ENCODE measurements at places on chromosomes 13 and 19.

GRCh38 chr19:1575323-1576241 lies 7.5 kb upstream of the MEX3D start:
- no peak for DNase-seq

DNA sequence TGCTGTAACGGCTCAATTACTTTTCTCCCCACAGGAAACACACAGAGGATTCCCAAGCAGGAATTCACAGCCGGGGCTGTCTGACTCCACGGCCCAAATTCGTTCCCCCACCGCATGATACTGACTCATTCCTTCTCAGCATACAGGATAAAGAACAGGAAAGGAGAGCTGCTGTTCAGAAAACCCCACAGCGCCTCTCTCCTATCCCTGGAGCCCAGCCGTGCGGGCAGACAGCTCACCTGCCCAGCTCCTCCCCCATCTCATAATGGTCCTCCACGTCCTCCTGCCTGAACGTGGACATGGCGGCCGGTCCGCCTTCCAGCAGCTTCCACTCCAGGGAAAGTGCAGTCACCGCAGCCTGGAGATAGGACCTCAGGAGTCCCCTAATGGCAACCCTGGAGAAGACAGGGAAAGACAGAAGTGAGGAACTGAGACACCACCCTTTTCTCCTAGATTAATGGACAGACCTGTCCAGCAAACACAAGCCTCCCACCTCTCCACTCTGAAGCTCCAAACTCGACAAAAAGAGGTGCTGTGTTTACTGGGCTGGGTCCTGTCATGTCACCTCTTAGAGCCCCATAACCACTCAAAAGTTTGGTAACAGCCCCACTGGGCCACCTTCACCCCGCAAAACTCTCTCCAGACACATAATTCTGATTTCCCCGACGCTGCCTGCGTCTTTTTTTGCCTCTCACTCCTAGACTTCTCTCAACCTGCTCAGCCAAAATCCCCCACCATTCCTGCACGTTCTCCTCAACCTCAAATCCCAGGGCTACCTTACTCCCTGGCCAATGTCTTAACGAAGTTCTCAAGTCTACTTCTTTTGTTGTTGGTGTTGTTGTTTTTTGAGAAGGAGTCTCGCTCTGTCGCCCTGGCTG lies 1.2 kb downstream of the DAPK3 start:
- no peak for DNase-seq

GRCh38 chr19:55635334-55635717 lies 5.5 kb upstream of the ZNF580 start:
- DNase-seq = no peak

- DNase-seq = no peak
Observed at GRCh38 chr13:88112526-88112925, 441.4 kb downstream of the SLITRK5 start.

DNA sequence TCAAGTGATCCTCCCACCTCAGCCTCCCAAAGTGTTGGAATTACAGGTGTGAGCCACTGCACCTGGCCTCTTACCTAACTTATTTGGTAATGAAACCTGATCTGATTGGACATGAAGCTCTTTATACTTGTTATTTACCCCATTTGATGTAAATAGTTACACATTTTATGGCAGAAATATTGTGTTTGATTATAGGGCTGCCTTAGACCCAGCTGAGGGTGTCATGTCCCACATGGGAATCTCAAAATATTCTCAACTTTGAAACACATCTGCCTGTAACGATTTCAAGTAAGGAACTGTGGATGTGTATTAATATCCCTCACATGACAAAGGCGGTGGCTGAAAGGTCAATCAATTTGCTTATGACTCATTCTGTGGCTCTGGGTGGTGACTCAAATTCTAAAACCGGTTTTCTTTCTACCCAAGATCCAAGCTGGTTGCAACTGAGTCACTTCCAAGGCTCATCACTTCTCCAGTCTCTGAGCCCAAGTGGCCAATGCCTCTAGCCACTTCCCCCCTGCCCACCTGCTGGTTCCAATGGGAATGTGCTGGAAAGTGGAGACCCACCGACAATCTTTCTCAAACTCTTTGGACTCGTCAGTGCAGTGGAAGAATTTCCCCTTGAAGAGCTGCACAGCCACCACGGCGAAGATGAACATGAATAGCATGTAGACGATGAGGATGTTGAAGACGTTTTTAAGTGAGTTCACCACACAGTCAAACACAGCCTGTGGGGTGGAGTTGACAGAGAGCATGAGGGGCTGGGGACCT lies 110.9 kb downstream of the IER2 start:
- no peak for DNase-seq

DNA sequence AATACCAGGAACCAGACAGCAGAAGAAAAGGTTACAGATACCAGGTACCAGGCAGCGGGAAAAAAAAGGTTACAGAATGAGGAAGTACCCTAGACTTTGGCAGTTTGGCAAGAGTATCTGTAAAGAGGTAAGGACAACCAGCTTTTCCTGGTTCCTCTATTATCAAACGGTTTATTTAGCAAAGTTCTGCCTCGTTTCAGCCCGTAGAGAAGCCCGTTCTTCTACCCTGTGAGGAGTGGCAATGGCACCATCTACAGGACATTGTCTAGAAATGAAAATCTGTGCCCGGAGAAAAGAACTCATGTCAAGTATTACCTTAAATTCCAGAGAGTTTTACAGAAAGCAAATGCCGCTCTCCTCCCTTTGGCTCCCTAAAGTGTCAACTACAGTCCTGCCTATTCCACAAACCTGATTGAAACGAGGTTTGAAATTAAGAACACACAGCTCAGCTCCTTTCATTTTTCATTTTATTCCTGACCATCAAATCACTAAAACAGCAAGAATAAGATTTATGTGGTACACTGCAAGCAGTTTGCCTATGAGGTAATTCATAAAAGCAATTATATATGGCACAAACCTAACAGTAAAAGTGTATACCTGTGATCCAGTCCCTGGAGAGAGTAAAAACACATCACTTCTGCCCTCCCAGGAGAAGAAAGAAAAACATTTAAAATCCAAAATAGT lies 226.3 kb downstream of the SLC7A1 start:
- no peak for DNase-seq

DNA sequence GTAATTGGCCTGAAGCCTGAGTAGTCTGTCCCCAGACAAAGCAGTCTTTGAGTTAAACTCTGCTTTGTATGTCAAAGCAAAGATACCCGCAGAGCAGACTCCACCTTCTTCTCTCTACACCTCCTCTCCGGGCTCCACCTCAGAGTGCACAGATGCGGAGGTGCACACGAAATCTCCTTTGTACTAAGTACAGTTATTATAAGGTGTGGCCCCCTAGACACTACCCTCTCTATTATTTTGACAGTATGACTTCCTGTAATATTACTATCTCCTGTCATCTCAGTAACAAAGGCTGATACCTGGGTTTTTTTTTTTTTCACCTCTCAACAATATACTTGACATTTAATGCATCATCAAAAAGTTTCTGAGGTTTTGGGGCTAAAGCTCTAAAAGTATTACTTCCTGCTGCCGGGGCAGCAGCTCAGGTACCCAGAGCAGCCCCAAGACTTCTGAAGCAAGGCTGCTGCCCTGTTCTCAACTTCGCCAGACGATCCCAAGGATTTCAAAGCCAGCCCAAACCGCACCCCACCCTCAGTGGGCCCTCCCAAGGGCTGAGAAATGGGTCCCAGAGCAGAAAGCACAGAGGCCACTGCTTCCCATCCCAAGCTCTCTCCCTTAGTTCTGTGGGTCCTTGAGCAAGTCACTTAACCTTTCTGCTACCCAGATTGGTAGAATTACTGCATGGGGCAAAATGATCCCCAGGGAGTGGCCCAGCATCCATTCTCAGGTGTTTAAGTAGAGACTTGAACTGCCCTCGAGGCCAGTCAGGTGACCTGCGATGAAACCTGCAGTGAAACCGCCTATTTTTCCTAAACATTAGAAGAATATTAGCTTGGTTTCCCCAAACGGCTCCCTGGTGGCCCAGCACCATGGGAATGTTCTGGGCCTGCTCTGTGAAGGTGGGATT lies 180.6 kb downstream of the FOXO1 start:
- peak; percentile 47 for DNase-seq

DNA sequence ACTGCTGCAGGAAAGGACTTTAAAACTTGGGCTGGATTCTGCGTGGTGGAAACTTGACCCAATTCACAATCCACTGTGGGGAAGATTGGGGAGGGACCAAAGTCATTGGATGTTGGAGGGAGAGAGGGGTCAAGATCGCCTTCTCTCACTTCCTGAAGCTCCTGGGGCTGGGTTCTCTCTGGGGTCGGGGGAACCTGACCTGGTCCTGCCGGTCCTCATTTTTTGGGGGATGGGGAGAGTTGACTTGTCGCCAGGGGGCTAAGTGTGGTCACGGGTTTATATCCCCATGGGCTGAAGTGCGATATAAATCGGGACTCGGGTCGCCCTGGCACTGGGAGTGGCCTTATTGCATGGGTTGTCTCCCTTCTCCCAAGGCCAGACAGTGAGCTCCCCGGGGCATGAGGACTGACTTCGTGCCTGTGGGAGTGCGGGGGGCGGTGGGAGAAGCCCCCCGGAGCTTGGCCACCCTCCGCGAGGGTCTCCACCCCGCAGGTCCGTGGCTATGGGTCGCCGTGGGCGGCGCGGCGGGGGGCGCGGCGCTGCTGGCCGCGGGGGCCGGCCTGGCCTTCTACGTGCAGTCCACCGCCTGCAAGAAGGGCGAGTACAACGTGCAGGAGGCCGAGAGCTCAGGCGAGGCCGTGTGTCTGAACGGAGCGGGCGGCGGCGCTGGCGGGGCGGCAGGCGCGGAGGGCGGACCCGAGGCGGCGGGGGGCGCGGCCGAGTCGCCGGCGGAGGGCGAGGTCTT lies 6.3 kb downstream of the ICAM5 start:
- DNase-seq = no peak

GRCh38 chr13:111462221-111462764 lies 141.9 kb downstream of the TEX29 start:
- DNase-seq = no peak

DNA sequence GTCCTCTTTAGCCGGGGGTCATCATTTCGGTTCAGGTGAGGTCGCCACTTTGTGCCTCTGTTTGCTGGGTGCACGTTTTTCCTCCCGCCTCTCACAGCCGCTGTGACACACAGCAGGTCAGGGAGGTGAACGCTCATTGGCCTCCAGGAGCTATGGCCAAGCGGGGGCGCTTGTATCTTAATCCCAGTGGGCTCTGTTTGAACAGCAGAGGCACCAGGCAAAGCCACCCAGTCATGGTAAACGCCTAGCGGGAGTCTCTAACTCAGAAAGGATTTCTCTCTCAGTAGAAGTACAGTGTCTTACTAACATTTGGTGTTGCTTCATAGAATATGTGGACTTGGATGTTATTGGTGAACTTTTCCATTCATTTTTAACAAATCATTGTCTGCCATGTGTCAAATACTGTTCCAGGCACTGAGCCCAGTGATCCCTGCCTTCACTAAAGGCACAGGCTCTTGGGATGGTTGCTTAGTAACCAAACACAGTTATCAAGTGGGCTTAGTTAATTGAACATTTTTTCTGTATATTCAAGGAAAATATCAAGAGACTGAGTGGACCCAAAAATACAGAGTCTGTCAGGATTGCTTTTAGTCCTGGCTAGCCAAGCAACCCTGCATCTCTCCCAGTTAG lies 186.7 kb downstream of the STK24 start:
- no peak for DNase-seq

- no peak for DNase-seq
Observed at GRCh38 chr19:23310729-23311211, 60.6 kb upstream of the ZNF724 start.

DNA sequence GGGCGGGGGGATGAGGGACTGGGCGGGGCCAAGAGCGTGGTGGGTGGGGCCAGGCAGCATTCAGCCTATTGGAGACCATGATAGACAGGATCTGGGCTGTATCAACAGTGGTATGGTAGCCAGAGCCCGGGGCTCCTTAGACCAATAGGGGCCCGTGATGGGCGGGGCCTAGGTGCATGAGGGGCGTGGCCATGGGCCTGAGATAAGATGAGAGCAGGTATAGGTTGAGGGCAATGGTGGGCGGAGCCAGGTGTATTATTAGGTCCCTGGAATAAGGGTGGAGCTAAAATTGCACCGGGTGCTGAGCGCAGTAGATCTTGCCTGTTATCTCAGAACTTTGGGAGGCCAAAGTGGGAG lies 5.3 kb downstream of the ABCA7 start:
- DNase-seq = no peak

DNA sequence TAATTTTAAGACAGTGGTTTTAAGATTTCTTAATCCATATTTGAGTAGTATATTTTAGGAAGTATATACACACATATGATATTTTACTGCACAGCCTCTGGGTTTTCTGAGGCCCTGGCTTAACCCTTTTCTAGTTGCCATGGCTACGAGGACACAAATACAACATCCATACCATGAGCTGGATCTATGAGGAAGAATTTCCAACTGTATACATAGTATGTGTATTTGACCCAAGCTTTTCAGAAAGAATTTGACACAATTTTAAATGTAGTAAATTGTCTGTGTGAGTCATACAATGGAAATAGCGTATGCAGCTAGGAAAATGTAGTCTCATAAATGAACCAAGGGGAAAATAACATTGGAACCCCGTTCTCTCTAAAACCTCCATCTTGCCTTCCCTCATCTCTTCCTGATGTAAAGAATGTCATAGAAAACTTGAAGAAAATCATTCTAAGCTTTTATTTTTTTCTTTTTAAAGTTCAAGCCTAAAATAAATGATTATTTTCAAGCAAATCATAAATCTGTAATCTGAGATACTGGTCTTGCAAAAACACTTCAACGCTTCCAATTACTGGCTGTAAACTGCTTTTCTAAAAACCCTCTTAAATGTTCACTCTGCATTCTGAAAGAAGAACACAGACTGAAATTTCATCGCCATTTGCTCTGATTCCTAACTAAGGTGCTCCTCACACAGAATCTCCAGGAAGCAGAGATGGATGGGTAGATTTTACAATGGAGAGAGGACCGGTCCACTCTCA lies 172.4 kb downstream of the LACC1 start:
- DNase-seq = no peak
